DMS153 (cell line): ENCODE measurements at places on chromosomes 7 and 10.

- no peak for DNase-seq
Observed at GRCh38 chr7:40506158-40506557, 371.4 kb downstream of the SUGCT start.

- no peak for DNase-seq
Observed at GRCh38 chr10:101000127-101000914, 713 bp downstream of the LZTS2 start.

DNA sequence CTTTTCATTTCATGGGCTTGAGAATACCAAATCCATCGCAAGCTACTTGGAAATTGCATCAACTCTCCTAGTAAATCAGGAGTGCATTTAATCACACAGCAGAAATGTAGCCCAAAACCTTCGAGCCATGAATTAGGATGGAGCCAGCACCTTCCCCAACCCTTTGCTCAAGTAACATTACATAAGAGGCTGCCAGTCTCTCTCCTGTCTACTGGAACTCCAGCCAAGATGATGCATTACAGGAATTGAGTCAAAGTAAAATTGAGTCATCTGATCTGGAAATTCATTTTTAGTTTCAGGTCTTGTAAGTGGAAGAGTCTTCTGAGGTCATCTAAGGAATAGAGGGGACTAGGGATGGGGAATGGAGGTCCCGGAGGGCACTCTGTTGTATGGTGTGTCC lies 69.7 kb upstream of the FHIP2A start:
- no peak for DNase-seq

DNA sequence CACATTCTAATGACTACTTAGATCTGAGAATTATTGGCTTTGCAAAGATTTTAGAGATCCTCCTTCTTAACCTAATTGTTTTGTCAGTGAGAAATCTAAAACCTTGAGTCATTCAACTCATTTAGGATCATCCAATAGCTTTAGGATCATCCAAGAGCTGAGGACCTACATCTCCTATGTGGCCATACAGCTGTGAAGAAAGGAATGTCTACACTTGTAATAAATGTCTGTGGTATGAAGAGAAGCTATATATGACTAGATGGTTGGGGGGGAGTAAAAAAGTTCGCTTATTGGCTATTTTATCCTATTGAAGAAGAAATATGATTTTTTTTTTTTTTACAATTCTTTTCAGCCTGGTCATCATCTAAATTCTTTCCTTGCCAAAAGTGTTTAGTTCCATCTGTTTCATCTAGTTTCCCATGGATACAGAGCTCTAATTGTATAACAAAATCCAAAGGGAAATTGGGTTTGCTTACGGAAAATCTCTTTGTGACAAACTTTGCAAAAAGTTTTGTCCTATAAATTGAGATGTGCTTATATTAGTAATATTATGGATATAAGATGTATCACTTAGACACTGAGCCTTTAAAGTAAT lies 196.7 kb downstream of the PRKG1 start:
- no peak for DNase-seq

- DNase-seq = no peak
Observed at GRCh38 chr7:42493436-42494198, 256.6 kb upstream of the GLI3 start.

DNA sequence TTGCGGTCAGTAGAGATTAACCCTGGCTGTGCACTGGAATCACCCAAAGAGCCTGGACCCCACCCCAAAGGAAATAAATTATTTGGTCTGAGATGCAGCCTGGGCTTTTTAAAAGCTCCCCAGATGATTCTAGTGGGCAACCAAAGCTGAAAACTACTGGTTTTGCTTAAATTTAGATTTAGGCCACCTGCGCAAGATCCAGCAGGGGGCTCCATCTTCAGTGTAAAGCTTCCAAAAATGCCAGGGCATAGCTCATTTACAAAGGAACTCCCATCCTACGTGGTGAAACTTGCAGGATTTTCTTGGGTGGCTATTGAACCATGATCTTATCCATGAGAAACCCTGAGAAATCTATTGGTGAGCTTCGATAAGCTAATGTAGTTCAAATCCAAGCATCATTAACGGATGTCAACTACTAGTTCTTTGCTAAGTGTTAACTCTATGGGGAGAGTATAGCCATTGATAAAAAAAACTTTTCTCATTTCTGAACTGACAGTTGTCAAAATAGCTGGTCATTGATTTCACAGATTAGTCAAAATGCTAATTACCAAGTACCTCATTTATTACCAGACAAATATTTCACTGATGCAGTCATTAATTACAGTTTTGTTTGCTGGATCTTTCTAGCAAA lies 315.3 kb downstream of the LHFPL3 start:
- no peak for DNase-seq

- no peak for DNase-seq
Observed at GRCh38 chr10:71531485-71532446, 135.0 kb downstream of the CDH23 start.

DNA sequence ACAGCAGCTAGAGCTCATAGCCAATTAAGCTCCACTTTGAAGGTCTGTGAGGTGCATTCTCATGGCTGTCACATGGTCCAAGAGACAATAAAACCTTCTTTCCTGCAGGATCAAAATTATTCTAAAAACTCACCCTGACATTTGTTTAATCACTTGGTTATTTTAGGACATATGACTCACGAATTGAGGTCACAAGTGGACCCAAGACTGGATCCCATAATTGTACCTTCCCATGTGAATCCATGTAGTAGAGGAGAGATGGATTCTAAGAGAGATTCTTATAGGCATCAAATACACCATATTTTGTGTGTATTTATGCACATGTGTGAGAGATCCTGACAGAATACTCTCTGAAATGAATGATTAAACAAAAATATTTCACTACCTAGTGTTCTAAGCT lies 18.1 kb downstream of the POLR1F start:
- DNase-seq = no peak

GRCh38 chr10:124648131-124648475 lies 96.1 kb downstream of the FAM53B start:
- no peak for DNase-seq
